Right ventricle myocardium inferior (tissue), 1 donor: ENCODE measurements at places on chromosomes 7 and 10.

- peak; percentile 81 for DNase-seq
These were observed 118.1 kb downstream of the MYOF start for GRCh38 chr10:93363891-93364648.

DNA sequence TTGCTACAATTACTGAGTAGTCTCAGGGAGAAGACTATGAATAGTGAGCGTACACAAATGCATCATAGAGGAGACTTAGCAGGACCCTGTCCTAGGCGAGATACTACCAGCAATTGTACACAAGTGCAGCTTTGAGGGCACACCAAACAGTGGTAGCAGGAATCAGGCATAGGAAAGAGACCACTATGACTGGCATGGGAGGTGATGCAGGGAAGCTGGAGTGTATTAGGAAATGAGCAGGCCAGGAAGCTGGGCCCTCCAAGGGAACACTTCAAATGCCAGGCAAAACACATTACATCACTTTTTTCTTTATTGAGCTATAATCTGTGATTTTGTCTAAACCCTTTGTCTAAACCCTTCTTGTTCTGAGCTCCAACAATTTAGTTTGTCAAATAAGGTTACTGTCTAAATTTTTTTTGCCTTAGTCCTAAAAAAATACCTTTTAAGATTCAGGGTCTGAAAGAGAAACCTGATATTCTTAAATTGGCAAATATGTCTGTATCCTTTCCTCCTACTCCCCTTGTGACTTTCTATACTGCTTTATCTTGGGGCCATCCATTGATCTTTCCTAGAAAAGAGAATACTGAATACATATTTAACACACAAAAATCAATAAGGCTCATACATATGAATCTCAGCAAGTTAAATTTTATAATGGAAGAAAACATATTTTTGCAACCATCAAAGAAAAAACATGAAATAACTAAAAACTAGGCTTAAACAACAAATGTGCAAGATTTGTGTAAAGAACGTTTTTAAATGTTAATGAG lies 193.8 kb upstream of the PHYHIPL start:
- DNase-seq, result no peak

GRCh38 chr7:43700646-43701499 lies 28.4 kb downstream of the COA1 start:
- no peak for DNase-seq

GRCh38 chr7:128671992-128672391 lies at the start of gene GARIN1A:
TSS of gene GARIN1A (plus strand) at chr7:128672292. CDS start at chr7:128672398, 106 bp downstream.
- DNase-seq, result no peak

- DNase-seq, result peak; percentile 87
These were observed 247.4 kb downstream of the ELMO1 start for GRCh38 chr7:37201003-37201875.

- DNase-seq, result no peak
These were observed 1106.2 kb upstream of the LRRN3 start for GRCh38 chr7:109984729-109985128.
